ENCODE measurements at places on chromosomes 7 and 10.

GRCh38 chr7:137209151-137209817, 134.2 kb downstream of the PTN start:
- H3K4me1 ChIP-seq = peaks cover 5% of the 10 kb centered on the region
- H3K27ac ChIP-seq = peak overlapping the region; percentile 1
- no peak overlapping the region for H3K4me3 ChIP-seq
- no peaks in the 10 kb centered on the region for H3K27me3 ChIP-seq
- H3K36me3 ChIP-seq = no peaks in the 10 kb centered on the region

GRCh38 chr10:121516093-121516865, 82.0 kb downstream of the FGFR2 start:
- H3K4me3 ChIP-seq = no peak overlapping the region
- peaks cover 12% of the 10 kb centered on the region for H3K4me1 ChIP-seq
- DNase-seq = no peak
- H3K36me3 ChIP-seq = no peaks in the 10 kb centered on the region
- H3K27ac ChIP-seq = no peak overlapping the region

GRCh38 chr7:83693256-83693655, 44.3 kb upstream of the SEMA3E start:
- peaks cover 1% of the 10 kb centered on the region for H3K4me1 ChIP-seq
- H3K4me3 ChIP-seq = no peak overlapping the region
- no peak overlapping the region for H3K27ac ChIP-seq
- no peaks in the 10 kb centered on the region for H3K36me3 ChIP-seq
- H3K27me3 ChIP-seq = no peaks in the 10 kb centered on the region

GRCh38 chr7:90433221-90433620, 30.0 kb downstream of the CLDN12 start:
- H3K27me3 ChIP-seq = peaks cover 7% of the 10 kb centered on the region
- H3K36me3 ChIP-seq = peaks cover 8% of the 10 kb centered on the region
- no peak overlapping the region for H3K27ac ChIP-seq
- no peak for DNase-seq
